ENCODE measurements at places on chromosomes 7 and 10.

- no peak for DNase-seq
Observed at GRCh38 chr7:29527505-29528108, 36.0 kb upstream of the PRR15 start.

DNA sequence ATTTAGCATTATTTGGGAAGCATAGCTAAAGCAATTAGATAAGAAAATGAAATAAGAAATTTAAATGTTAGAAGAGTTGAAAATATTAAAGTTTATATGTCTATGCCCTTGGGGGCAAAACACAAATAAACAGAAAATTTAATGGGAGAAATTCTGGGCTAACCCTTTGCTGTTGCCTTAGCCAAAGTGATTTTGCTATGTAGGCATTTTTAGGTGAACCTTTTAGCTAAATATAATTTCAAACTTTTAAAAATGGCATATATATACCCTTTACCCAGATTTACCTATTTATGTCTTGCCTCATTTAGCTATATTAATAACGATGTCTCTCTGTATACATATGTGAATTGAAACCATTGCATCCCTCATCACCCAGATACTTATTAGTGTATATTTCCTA lies 20.1 kb downstream of the NFE2L3 start:
- no peak for DNase-seq

DNA sequence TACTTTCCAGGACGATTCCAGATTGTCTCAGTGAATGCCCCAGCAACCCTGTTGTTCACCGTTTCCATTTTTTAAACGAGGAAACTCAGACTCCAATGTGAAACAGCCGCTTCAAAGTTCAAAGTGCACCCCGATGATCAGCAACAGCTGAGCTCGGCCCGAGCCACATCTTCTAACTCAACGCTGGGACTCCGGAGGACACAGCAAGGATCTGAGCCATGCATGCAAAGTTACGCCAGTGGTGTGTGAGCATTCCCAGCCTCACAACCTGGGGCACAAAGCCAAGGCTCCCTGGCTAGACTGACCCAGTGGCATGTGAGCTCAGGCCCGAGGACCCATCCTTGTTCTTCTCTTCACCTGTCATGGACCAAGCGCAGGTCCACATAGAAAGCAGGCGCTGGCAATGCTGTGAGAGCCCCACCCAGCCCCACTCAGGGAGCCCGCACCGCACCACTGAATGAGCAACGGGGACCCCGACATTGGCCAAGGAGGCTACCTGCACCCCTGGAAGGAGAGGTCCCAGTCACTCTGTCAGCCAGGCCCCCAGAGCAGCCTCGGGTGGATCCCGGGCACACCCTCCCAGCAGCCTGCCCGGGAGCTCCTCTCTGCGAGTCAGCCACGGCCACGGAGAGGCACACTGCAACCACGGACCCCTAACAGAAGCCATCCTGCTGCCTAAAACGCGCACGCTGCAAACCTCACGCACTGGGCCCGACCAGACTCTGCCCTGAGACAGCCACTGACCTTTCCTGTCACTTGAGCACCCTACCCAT lies 82.9 kb downstream of the MAD1L1 start:
- no peak for DNase-seq

GRCh38 chr10:126099366-126099765 lies 203.0 kb downstream of the FANK1 start:
- DNase-seq = no peak

GRCh38 chr10:131006458-131007256 lies 304.9 kb downstream of the TCERG1L start:
- DNase-seq = no peak

DNA sequence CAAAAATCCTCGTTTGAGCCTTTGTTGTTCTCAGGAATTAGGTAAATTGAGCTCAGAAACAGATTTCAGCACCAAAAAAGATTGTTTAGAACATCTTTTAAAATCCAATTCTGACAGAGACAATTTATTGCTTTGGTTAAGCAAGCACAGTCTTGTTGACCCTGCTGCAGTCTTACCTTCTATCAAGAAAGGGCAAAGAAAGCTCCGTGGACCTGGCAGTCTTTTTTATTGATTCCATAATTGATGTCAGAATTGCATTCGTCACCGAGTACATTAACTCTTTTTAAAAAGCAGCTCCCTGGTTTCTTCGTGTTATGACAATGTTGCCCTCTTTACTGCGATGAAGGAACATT lies 334.8 kb downstream of the FGFR2 start:
- DNase-seq = no peak

DNA sequence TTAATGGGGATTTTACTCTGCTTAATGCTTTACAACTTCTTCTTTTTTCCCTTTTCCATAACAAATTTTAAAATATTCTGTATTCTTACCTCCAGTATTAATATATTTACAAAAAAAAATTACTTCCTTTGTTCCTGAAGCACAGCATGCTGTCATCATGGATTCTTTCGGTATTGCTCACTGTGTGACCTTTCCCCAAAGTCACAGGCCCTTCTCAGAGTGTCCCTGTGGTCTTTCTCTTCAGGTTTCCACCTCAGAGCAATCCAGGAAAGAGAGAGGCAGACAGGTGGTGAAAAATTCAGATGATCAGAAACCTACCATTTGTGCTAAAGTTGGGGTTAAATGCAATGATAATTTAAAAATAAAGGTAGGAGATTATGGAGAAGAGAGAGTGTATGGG lies 13.0 kb downstream of the AOAH start:
- no peak for DNase-seq

GRCh38 chr7:517774-518629 lies 1.6 kb downstream of the PDGFA start:
- DNase-seq = no peak

DNA sequence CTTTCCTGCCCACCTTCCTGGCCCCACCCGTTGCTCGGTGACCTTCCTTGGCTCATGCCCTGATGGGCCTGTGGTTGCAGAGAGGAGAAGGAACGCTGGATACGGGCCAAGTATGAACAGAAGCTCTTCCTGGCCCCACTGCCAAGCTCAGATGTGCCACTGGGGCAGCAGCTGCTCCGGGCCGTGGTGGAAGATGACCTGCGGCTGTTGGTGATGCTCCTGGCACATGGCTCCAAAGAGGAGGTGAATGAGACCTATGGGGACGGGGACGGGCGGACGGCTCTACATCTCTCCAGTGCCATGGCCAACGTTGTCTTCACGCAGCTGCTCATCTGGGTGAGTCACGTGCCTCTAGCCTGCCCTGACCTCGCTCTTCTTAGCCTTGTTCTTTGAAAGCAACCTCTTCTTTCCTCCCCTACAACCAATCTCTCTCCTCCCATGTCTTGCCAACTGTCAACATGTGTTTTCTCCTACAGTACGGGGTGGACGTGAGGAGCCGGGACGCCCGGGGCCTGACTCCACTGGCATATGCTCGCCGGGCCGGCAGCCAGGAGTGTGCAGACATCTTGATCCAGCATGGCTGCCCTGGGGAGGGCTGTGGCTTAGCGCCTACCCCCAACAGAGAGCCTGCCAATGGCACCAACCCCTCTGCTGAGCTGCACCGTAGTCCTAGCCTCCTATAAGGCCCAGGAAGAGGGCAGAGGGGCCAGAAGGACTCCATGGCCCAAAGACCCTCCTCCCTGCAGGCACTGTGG lies 24.1 kb downstream of the GBX1 start:
- no peak for DNase-seq

DNA sequence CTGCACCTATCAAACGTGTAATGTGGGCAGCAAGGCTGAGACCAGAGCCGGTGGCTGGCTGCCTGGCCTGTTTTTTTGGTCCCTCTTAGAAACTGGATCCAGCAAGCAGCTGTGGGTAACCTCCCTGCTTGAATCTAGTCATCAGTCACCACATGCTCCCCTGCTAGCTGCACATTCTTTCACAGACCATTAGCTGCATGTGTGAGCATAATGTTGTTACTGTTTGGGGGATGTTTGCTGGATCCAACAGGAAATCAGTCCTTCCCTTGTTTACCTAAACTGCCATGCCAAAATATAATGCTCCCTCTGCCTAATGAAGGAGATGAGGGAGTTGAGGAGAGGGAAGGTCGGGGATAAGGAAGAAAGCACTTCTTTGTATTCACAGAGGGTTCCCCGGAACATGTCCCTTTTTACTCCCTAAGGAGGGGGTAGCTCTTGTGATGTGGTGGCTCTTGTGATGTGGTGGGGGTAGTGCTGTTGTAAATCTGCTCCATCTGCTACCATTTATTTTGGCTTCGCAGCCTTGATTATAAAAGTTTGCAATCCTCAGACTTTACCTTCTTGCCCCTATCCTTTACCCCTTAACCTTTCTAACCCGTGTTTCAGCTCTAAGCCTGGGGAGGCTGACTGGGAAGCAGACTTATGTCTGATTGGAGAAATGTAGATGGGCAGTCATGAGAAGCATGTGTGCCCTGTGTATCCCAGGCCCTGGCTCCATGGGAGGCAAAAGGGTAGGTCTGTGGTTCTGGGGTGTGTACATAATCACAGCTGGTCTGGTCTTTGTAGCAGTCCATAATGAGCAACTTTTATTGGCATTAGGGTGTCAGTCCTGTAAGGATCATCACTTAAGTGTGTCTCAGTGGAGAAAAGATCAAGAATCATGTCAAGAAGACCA lies 20.8 kb downstream of the LOXL4 start:
- no peak for DNase-seq

GRCh38 chr7:148711191-148712102 lies 12.7 kb downstream of the CUL1 start:
- peak; percentile 23 for DNase-seq

- DNase-seq = no peak
Observed at GRCh38 chr7:521221-522070, 1.8 kb upstream of the PDGFA start.

GRCh38 chr7:137626469-137627067 lies 220.2 kb downstream of the DGKI start:
- no peak for DNase-seq

DNA sequence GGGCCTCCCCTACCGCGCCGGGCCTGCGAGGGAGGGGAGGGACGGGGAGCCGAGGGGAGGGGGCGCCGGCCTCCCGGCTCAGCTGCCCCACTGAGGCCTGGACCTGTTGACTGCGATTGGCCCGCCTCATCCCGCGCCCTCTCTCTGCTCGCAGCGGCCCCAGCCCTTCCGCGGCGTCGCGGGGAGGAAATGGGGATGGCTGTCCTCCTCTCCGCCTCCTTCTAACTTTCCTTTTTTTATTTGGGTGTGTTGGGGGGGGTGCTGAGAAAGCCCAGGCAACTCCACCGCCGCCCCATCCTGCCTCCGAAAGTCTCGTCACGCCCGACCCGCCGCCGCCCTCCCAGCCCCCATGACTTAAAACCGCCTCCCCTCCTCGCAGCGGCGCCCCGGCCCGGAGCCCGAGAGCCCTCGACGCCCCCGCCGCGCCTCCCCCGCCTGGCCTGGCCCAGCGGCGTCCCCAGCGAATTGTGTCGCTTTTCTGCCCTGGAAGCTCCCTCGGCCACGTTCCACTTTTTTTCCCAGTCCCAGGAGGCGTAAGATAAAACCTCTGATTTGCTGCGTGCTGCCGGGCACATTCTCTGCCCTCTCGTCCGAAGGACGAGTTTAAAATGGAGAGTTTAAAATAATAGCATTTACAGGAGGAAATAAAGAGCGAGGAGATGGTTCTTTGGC lies 842 bp upstream of the SKIDA1 start:
- DNase-seq = peak; percentile 62

GRCh38 chr10:24929904-24930303 lies 22.5 kb downstream of the PRTFDC1 start:
- no peak for DNase-seq

DNA sequence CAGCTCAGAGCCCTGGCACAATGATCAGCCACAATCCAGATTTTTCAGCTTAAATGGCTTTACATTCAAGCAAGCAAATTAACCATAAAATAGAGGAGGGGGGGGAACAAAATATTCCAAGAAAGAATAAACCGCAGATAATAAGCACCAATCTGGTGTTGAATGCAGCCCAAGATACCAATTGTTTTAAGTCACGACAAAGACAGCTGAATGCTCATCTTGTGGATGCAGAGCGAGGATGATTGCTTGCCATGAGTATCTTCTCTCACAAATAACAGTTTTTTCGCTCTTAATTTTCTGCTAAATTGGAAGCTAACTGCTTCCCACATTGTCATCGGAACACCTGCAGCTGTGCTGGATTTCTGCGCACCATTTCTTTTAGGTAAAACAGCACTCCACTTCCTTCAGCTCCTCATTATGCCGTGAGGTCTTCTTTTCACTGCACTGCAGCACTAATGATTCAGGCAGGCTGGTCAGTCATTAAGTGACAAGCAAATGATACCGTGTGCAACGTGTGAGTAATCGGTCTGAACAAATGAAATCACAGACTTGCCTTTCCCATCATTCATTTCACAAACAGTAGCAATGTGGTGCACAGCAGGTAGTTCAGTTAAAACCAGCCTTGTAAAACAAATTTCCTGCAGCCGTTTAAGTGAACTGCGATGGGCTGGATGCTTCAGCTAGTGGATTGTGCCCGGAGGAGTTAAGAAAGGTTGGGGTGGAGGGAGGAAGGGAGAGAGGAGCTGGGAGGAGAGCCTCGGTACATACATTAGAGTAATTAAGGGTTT lies 106.4 kb upstream of the CDCA7L start:
- no peak for DNase-seq

GRCh38 chr10:59896191-59896590 lies 10.2 kb downstream of the CCDC6 start:
- DNase-seq = no peak

- no peak for DNase-seq
Observed at GRCh38 chr7:101754424-101755159, 62.8 kb upstream of the CUX1 start.

- DNase-seq = no peak
Observed at GRCh38 chr10:93085272-93085859, 11.7 kb downstream of the CYP26A1 start.

DNA sequence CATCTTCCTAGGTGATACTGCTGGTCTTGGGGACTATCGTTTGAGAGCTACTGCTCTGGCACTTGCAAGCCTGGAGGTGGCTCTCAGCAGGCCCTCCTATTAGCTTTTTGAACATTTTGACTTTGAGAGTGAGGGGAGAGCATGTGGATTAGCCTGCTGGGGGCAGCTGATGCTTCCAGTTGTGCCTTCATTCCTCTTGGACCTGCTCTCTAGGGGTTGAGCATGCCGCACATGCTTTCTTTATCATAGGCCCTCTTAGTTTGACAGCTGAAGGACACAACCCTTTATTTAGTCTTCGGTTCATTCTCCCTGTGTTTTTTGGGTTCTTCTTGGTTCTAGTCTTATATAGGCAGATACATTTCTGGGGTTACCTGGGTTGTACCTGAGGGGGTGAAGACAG lies 132.1 kb downstream of the GALNT17 start:
- DNase-seq = no peak

- no peak for DNase-seq
Observed at GRCh38 chr10:20817116-20817515, 80.0 kb downstream of the NEBL start.

DNA sequence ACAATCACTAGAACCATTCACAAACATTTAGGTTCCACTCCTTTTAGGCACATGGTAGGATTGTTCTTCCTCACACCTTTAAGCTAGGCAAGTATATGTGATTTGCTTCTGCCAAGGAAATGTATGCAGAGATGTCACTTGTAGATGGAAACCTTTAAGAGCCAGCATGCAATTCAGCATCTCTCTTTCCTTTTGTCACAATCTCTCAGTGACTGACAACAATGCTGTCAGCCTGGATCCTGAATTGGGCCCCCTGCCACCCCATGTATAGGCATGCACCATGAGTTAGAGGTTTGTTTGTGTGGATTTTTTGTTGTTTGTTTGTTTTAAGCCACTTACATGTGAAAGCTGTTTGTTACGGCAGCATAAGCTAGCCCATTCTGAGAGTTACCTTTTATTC lies 169.6 kb upstream of the PDE1C start:
- no peak for DNase-seq

Measured in activated CD8-positive, alpha-beta memory T cell treated with anti-CD3 and anti-CD28 coated beads, Interleukin-2, amount 50 U/mL, for 4 hours (primary cell).